ENCODE measurements at places on chromosomes 12 and 14. TPM values are rescaled to one million over a fixed set of nuclear protein-coding genes. Genes with fewer than 3 reads are reported as not detected.

GYS2 gene
- total RNA-seq, result not detected

UBC gene
- 966 TPM for total RNA-seq

PRPF39 gene
- 46.7 TPM for total RNA-seq

IGFBP6 gene
- total RNA-seq, result not detected

TMX1 gene
- 39.1 TPM for total RNA-seq

LRTM2 gene
- 14.6 TPM for total RNA-seq

KRT74 gene
- total RNA-seq, result not detected

SLC7A7 gene
- 1.7 TPM for total RNA-seq

LMNTD1 gene
- total RNA-seq, result 1.1 TPM

PMEL gene
- 851 TPM for total RNA-seq

RTL1 gene
- total RNA-seq, result not detected

C14orf132 gene
- 552 TPM for total RNA-seq

TRMT5 gene
- total RNA-seq, result 16.6 TPM

TMED10 gene
- 124 TPM for total RNA-seq

SOAT2 gene
- not detected for total RNA-seq

CABP1 gene
- 0.83 TPM for total RNA-seq

GZMB gene
- not detected for total RNA-seq

DDHD1 gene
- total RNA-seq, result 38.1 TPM

HAL gene
- not detected for total RNA-seq

GRIP1 gene
- 67.1 TPM for total RNA-seq

ADAM21 gene
- not detected for total RNA-seq

RD3L gene
- not detected for total RNA-seq

CLEC7A gene
- total RNA-seq, result not detected

EXOC3L4 gene
- total RNA-seq, result 0.81 TPM

KRT73 gene
- total RNA-seq, result not detected

ACOT6 gene
- not detected for total RNA-seq

EML5 gene
- total RNA-seq, result 2.1 TPM

SCN8A gene
- total RNA-seq, result 47.6 TPM

CELA1 gene
- total RNA-seq, result not detected

GUCY2C gene
- not detected for total RNA-seq

KRT6C gene
- not detected for total RNA-seq

KRT3 gene
- not detected for total RNA-seq

MGST1 gene
- 5.7 TPM for total RNA-seq

RIMKLB gene
- 55.7 TPM for total RNA-seq

TEAD4 gene
- total RNA-seq, result 3.8 TPM

C12orf50 gene
- total RNA-seq, result 0.25 TPM

EPYC gene
- total RNA-seq, result not detected

REM2 gene
- total RNA-seq, result 73.2 TPM

Measured in glutamatergic neuron (in vitro differentiated cells).